ENCODE measurements at places on chromosomes 12 and 14.

GRCh38 chr12:3139760-3140159 is 62.6 kb downstream of the TSPAN9 start:
- DNase-seq, result no peak

DNA sequence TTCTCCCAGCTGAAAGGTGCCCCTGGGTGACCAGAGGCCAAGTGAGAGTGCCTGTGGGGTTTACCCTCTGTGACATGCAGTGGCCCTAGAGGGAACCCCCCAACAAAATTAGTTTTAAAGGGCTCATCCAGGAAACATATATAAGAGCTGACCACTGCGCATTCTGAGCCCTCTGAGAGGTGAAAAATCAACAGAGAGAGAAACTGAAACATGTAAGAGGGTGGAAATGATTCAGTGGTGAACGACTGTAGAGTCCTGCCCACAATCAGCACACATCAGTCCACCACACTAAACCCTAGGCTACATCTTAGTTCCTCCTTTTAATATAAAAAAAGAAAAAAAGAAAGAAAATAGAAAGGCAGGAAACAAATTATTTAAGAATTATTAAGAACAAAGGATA is 21.0 kb upstream of the ACSM4 start:
- DNase-seq, result no peak

GRCh38 chr12:104494137-104494792 is 37.5 kb downstream of the CHST11 start:
- DNase-seq, result no peak

- DNase-seq, result no peak
Observed at GRCh38 chr12:14577344-14577743, 9.7 kb upstream of the PLBD1 start.

- DNase-seq, result no peak
Observed at GRCh38 chr12:27615331-27615891, 80.8 kb upstream of the REP15 start.

GRCh38 chr12:40107803-40108620 is 2.1 kb upstream of the SLC2A13 start:
- DNase-seq, result no peak

- peak; percentile 85 for DNase-seq
Observed at GRCh38 chr14:104358528-104359300, 220.3 kb downstream of the KIF26A start.

GRCh38 chr12:80352474-80352873 is 91.6 kb upstream of the PTPRQ start:
- no peak for DNase-seq

- DNase-seq, result no peak
Observed at GRCh38 chr14:89955022-89955744, 544 bp upstream of the TDP1 start.

- DNase-seq, result no peak
Observed at GRCh38 chr12:9706086-9706685, 26.7 kb downstream of the CLECL1 start.

DNA sequence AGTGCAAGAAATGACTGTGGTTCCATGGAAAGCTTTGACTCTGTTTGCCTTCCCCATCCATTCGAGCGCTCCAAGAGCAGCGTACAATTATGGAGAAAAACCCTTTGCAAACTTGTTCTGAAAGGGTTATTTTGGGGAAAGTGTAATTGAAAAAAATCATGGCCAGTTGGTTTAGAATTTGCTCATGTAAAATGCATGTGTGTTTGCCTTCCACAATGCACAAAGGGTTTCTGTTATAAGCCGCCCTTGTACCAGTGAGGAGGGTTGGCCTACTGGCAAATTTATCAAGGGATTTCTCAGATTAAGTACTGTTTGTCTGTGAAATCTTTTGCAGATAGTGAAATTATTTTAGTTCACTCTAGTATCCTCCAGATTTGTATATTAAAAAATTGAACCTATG is 62.7 kb upstream of the PELI2 start:
- DNase-seq, result no peak

DNA sequence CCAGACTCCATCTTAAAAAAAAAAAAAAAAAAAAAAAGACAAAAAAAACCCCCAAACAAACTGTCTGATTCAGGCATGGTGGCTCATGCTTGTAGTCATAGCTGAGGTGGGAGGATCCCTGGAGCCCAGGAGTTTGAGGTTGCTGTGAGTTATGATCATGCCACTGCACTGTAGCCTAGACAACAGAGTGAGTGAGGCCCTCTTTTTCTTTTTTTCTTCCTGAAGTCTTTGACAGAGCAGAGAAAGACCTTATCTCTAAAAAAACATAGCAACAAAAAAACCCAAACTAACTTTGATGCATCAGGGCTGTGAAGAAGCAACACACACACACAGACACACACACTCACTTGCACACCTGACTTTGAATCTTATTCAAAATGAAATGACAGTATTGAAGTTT is 7.7 kb upstream of the AMN1 start:
- DNase-seq, result no peak

DNA sequence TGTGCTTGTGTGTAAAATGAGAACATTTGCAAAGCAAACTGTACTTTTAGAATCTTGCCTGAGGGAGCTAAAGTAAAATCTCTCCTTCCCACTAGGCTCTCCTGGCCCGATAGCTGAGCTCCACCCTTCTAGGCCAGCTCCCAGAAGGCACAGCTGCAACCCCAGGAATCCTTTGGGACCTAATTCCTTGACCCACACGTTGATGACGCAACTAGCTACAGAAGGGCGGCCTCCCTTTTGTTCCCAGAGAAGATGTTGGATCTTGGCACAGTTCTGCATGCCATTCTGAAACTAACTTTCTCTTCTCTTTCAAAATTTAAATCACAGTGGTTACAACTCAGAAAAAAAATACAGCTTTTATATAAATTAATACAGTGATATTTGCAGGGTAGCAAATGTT is 268.1 kb downstream of the EGLN3 start:
- DNase-seq, result no peak

- peak; percentile 49 for DNase-seq
Observed at GRCh38 chr12:117352206-117352605, 9.2 kb downstream of the NOS1 start.

GRCh38 chr12:84814664-84815245 is 97.8 kb downstream of the SLC6A15 start:
- no peak for DNase-seq

- DNase-seq, result no peak
Observed at GRCh38 chr12:38934078-38934584, 28.7 kb upstream of the CPNE8 start.

GRCh38 chr14:36866867-36867266 is 205.2 kb downstream of the PAX9 start:
- DNase-seq, result no peak

DNA sequence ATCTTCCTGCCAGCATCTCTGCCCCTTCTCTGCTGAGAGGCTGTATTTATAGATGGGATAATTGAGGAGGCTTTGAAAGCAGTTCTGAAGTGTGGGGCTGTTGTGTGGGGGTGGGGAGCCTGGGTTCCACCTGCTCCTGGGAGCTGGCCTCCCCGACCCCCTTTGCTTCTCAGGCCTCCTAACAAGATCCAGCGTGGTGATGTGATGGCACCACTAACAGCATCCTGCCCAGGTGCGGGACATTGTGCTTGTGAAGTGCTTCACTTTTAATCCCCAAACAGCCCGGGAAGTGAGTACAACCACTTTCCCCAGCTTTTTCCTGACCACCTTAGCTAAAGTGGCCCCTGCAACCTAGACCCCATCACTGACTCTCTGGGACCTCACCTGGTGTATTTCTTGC is 95.1 kb upstream of the NRXN3 start:
- no peak for DNase-seq
